ENCODE measurements at places on chromosomes 4 and X.
A peak's percentile ranks its signal among the peaks of the same experiment; 100 is the strongest.

DNA sequence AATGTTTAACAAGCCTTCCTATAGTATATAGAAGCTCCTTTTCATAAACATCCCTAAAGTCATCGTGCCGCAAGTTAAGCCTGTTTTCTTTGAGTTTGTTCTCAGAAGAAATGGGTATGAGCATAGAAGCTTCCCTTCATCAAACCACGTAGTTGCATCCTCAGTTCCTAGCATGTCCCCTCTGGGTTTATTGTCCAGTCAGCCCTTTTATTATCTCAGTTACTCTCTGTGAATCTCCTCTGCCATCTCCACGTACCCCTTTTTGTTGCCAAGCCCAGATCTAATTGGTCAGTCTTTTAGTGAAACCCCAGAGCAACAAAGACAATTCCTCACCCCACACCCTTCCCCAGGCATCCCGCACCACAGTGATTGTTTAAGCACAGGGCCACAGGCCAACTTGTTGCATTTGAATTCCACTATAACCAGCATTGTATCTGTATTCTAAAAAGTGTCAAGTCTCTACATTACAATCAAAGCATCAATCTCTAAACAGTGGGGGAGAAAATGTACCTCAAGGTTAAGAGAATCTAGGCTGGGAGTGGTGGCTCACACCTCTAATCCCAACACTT lies 12.4 kb upstream of the TRIM2 start:
- DNase-seq, result no peak

DNA sequence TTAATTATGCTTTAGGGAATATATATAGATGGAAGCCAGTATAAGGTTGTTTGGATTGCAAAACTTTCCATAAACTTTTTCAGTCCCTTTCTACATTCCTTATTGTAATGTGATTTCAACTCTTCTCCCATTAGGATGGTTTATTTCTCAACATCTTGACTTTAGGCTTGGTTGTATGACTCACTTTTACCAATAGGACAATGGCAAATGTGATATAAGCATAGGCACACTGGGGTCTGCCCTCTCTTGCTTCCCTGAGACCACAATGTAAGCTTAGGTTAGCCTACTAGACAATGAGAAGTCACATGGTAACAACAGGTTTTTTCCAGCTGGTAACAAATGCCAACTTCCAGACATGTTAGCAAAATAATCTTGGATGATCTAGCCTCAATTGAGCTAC lies 163.3 kb upstream of the RBPJ start:
- DNase-seq, result no peak

- DNase-seq, result no peak
Measured at GRCh38 chr4:8329560-8329858, 60.0 kb downstream of the HTRA3 start.

GRCh38 chrX:117982694-117983392 lies 133.8 kb downstream of the KLHL13 start:
- no peak for DNase-seq

DNA sequence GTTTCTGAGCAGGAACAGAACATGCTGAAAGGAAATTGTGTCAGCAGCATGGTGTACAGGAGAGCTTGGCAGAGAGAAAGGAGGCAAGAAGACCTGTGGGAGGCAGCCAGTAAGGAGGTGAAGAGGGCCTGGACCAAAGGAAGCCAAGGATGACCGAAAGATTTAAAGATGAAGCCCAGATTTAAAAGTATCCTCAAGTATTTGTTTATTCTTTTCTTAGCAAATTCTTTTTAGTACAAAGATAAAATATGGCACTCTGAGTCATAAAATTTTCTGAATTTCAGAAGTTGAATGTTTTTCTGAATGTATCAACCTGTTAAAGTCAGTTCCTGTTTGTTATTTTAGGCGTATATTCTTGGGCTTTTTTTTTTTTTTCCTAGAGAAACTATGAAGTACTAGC lies 3.5 kb downstream of the PKD2 start:
- DNase-seq, result no peak

DNA sequence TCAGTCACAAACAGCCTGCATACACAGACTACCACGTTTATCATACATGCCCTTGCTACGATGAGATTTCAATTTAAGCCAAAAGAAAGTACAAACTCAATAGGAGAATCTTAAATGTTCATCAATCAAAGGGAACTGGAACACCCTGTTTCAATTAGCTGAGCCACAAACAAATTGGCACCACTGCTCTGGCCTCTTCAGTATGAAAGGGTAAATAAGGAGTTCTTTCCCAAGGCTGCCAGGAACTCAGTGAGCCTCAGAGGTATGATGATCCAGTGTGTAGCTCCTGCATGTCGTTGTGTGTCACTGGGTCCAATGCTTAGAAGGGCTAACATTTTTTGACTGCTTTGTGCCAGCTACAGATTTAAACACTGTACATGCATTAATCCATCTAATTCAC lies 5.4 kb downstream of the RNF150 start:
- no peak for DNase-seq

DNA sequence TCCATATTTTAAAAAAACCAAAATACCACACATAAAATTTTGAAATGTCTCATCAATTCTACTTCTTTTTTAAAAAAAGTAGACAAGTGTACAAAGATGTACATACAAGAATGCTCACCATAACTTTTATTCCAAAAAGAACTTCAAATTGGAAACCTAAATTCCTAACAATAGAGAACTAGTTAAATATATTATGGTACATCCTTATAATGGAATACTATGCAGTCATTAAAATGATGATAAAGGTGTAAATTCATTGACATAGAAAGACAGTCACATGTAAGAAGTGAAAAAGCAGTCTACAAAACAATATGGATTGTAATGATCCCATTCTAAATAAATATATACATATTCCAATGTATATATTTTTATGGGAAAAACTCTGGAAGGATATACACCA lies 31.0 kb downstream of the RPS6KA3 start:
- DNase-seq, result no peak

- DNase-seq, result no peak
Measured at GRCh38 chr4:84855774-84856173, 110.7 kb downstream of the WDFY3 start.

GRCh38 chr4:142396279-142396678 lies 449.8 kb downstream of the INPP4B start:
- no peak for DNase-seq

DNA sequence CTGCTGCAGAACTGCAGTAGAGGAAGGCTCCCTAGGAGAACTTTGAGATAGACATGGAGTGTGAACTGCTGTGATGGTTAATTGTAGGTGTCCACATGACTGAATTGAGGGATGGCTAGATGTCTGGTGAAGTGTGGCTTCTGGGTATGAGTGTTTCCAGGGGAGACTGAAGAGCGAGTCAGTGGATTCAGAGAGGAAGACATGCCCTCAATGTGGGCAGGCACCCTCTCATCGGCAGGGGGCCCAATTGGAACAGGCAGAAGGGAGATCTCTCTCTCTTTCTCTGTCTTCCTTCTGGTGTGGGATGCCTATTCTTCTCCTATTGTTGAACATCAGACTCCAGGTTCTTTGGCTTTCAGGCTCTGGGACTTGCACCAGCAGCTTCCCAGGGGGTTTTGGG lies 304.7 kb upstream of the GATB start:
- DNase-seq, result no peak

GRCh38 chr4:42483426-42484379 lies 86.4 kb downstream of the SHISA3 start:
- DNase-seq, result no peak

DNA sequence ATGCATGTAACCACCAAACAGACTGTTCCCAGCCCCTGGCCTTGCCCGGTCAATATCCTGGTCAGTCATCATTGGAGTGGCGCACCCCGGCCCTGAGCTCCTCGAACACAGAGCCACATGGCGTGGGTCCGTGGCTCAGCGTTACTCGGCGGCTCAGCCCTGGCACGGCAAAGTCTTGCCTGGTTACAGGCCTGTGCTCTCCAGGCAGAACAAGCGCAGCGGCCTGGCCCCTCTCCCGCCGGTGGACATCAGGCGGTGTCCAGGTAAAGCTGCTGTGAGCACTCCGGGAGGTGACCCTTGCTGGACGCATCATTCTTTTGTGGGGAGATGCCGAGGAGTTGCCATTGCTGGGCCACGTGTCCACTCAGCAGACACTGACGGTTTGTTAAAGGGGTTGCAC lies 6.1 kb upstream of the UVSSA start:
- no peak for DNase-seq

- DNase-seq, result no peak
Measured at GRCh38 chrX:65723706-65724105, 56.3 kb downstream of the MSN start.

DNA sequence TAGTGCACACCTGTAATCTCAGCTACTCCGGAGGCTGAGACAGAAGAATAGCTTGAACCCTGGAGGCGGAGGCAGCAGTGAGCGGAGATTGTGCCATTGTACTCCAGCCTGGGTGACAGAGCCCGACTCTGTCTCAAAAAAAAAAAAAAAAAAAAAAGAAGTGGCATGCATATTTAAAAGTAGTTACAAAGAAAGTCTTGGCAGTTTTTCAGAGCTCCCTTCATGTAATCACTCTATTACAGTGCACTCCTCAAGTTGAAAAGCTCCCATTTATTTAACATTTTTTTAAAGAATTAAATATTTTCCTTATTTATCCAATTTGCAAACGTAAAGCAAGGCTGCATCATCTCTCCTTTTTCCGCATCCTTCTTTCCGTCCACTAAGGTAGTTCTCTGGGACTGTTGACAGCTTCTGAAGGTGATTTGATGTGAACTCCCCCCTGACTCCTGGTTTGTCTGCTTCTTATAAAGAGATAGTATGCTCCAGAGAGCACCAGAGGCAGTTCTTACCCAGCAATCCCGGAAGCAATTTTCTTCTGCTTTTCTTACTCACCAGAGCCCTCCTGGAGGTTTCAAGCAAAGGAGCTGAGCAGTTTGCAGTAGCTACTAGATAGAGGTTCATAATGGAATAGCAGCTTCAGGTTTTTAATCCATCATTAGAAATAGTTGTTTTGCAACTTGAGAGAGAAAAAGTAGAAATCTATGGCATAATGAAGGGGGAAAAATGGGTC lies 151.0 kb downstream of the PALLD start:
- no peak for DNase-seq

DNA sequence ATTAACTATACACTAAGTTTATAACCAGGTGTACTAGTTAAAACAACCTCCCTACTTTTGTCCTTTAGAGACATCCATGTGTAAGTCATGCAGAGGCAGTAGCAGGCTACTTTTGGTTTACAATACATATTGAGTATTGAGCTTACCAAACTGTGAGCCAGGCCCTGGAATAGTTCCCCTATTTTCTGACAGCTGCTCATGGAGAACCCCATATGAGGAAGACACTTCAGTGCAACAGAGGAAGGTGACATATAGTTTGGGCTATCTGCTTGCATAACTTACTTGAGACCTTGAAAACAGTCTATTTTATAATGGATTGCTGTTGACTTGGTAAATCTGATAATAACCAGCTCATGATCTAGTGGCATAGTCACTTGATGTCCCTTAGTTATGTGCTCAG lies 190.5 kb downstream of the SH3BGRL start:
- DNase-seq, result no peak

DNA sequence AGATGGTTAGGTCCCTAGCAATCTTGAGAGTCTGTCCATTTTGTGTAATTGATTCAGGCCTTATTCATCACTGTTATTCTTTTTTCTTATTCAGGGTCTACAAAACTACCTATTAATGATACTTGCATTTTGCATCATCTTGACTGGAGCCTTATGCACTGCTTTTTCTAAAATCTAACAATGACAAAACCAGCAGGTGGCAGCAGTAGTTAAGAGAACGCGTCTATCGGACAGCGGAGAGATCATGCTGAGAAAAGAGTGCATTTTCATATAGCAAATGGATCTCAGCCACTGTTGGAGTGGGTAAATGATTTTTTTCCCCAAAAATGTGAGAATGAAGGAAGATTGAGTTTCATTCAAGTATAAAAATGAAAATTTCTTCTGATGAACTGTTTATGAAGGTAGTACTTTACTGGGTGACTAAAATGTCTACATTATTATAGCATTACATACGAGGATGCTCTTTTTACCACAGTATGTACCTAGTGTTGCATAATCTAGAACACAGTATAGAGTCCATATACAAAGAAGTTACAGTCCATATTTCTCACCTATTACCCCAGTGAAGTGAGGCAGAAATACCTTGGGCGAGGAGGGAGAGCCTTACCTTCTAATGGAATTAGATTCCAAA lies 43.2 kb downstream of the TMEM144 start:
- peak; percentile 21 for DNase-seq

GRCh38 chr4:44425614-44426208 lies 22.9 kb downstream of the KCTD8 start:
- no peak for DNase-seq

- DNase-seq, result no peak
Measured at GRCh38 chr4:107452717-107453630, 267.1 kb downstream of the PAPSS1 start.

DNA sequence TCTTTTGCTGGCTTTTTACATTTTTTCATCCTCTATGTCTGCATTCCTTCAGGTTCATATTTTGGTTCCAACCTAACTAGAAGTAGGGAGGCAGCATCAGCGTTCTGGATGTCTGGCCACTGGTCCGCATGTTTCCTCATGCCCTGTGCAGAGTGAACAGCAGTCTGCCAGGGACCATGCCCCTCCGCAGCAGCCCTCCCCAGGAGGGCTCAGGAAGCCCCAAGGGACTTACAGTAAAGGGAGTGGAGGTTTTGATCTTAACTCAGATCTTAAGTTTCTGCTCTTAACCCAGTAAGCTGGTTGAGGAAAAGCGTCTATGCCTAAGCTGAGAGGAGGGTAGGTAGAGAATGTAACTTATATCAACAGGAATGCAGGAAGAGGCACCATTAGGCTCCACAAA lies 45.0 kb upstream of the LEF1 start:
- DNase-seq, result no peak

- DNase-seq, result no peak
Measured at GRCh38 chr4:67928546-67928945, 34.7 kb downstream of the TMPRSS11A start.

DNA sequence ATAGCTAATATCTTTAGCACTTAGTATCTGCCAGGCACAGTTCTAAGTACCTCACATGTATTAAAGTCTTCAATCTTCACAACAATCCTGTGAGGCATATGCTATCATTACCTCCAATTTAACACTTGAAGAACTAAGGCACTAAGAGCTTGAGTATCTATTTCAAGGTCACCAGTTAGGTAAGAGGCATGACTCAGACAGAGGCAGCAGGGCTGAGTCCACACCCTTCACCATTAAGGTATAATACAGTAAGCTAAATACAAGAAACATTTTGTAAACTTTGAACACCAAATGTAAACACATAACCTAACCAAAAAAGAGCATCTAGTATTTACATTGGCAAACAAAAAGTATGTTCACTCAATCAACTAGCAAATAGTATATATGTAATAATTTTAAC lies 1410.9 kb downstream of the PCDH18 start:
- DNase-seq, result no peak

GRCh38 chr4:190121759-190122158 lies 51.8 kb upstream of the DUX4 start:
- DNase-seq, result no peak

GRCh38 chr4:6258741-6259140 lies 10.9 kb upstream of the WFS1 start:
- DNase-seq, result no peak

Data from CD4-positive, alpha-beta T cell treated with Interleukin-1 beta for 1 hour (primary cell).